ENCODE measurements at places on chromosomes 3 and 15. TPM values are rescaled to one million over a fixed set of nuclear protein-coding genes. Genes with fewer than 3 reads are reported as not detected.

ATP13A4 gene
- 18.7 TPM for total RNA-seq

GALNT15 gene
- total RNA-seq: 15.5 TPM

TTC23 gene
- 16.8 TPM for total RNA-seq

CYP8B1 gene
- total RNA-seq: not detected

NRG4 gene
- 0.17 TPM for total RNA-seq

RPL32 gene
- 2,367 TPM for total RNA-seq

CCK gene
- total RNA-seq: not detected

MFAP1 gene
- total RNA-seq: 17.7 TPM

RBPMS2 gene
- 1.1 TPM for total RNA-seq

SLC12A1 gene
- not detected for total RNA-seq

PRTG gene
- total RNA-seq: 0.49 TPM

PPP1R14D gene
- not detected for total RNA-seq

ACTC1 gene
- 0.51 TPM for total RNA-seq

ZNF860 gene
- total RNA-seq: 1.2 TPM

CPLX3 gene
- total RNA-seq: not detected

ALDH1A2 gene
- total RNA-seq: 4.9 TPM
